ENCODE measurements at places on chromosomes 3 and 15. TPM values are rescaled to one million over a fixed set of nuclear protein-coding genes. Genes with fewer than 3 reads are reported as not detected.

BRPF1 gene
- 16.1 TPM for total RNA-seq

LYZL4 gene
- not detected for total RNA-seq

HRG gene
- not detected for total RNA-seq

COL8A1 gene
- total RNA-seq = 329 TPM

CORO2B gene
- total RNA-seq = 4.7 TPM

SLC28A2 gene
- not detected for total RNA-seq

THSD4 gene
- total RNA-seq = 51.3 TPM

LTF gene
- total RNA-seq = not detected

NT5DC2 gene
- total RNA-seq = 162 TPM

PLA2G4D gene
- total RNA-seq = not detected

All from mesangial cell (primary cell).